ENCODE measurements at places on chromosomes 12 and 14.

- no peak overlapping the region for H3K27ac ChIP-seq
- peaks cover 8% of the 10 kb centered on the region for H3K4me1 ChIP-seq
- no peaks in the 10 kb centered on the region for H3K27me3 ChIP-seq
- H3K4me3 ChIP-seq = no peak overlapping the region
Measured at GRCh38 chr14:94051779-94052178, 25.6 kb downstream of the OTUB2 start.

- no peak overlapping the region for H3K27ac ChIP-seq
- no peak overlapping the region for H3K4me3 ChIP-seq
- DNase-seq = no peak
- no peaks in the 10 kb centered on the region for H3K4me1 ChIP-seq
Measured at GRCh38 chr14:36647417-36647823, 14.2 kb upstream of the PAX9 start.

- H3K4me3 ChIP-seq = no peak overlapping the region
- H3K36me3 ChIP-seq = no peaks in the 10 kb centered on the region
- H3K27me3 ChIP-seq = no peaks in the 10 kb centered on the region
- no peak overlapping the region for H3K27ac ChIP-seq
Measured at GRCh38 chr14:61644834-61645233, 50.5 kb upstream of the HIF1A start.

DNA sequence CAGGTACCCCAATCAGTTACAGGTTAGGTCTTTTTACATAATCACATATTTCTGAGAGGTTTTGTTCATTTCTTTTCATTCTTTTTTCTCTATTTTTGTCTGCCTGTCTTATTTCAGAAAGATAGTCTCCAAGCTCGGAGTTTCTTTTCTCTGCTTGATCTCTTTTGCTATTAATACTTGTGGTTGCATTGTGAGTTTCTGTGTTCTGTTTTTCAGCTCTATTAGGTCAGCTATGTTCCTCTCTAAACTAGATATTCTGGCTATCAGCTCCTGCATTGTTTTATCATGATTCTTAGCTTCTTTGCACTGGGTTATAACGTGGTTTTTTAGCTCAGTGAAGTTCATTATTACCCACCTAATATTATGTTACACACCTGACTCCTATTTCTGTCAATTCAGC lies 914.1 kb downstream of the TRHDE start:
- DNase-seq = no peak
- no peaks in the 10 kb centered on the region for H3K36me3 ChIP-seq
- H3K4me3 ChIP-seq = no peak overlapping the region
- H3K27me3 ChIP-seq = no peaks in the 10 kb centered on the region
- H3K27ac ChIP-seq = no peak overlapping the region
- no peaks in the 10 kb centered on the region for H3K4me1 ChIP-seq

- H3K27me3 ChIP-seq = no peaks in the 10 kb centered on the region
- no peaks in the 10 kb centered on the region for H3K4me1 ChIP-seq
- no peaks in the 10 kb centered on the region for H3K36me3 ChIP-seq
- no peak overlapping the region for H3K4me3 ChIP-seq
Measured at GRCh38 chr12:85834378-85834777, 1.8 kb downstream of the RASSF9 start.

DNA sequence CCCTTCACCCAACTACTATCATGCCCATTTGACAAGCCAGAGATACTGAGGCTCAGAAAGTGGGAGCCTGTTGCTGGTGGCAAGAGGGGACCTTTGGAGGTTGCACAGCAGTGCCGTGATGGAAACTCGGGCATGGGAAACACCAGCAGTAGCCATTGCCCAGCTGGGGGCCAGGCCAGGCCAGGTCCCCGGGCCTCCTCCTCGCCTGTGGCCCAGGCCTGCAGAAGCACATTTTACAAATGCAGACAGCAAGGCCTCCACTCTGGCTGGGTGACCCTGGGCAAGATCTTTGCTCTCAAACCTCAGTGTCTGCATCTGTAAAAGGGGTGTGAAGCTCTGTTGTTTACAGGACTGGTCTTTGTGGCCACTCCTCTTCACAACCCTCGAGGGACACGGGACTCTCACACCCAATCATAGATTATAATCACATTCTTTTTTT lies 4.5 kb upstream of the SH2B3 start:
- H3K27ac ChIP-seq = no peak overlapping the region
- peaks cover 22% of the 10 kb centered on the region for H3K4me1 ChIP-seq
- H3K36me3 ChIP-seq = no peaks in the 10 kb centered on the region
- H3K27me3 ChIP-seq = no peaks in the 10 kb centered on the region

DNA sequence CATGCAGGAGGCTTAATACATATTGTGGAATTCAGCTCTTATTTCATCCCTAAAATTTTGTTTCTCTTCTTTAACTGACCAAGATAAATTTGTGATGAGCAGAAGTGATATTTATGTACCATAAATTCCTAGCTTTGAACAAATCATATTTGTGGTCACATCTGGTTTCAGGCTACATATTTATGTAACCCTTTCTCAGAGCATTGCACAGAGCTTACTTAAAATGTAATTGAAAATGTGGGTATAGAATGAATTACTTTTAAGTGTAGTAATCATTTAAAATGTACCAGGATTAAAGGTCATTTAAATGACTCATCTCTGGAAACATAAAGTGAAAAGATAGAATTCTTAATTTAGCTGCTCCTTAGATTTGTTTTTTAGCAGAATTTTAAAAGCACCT lies 129.9 kb upstream of the FRMD6 start:
- H3K4me1 ChIP-seq = no peaks in the 10 kb centered on the region
- H3K4me3 ChIP-seq = no peak overlapping the region
- no peak overlapping the region for H3K27ac ChIP-seq
- no peak for DNase-seq
- H3K27me3 ChIP-seq = no peaks in the 10 kb centered on the region

GRCh38 chr12:24728366-24728765 lies 220.5 kb downstream of the BCAT1 start:
- no peaks in the 10 kb centered on the region for H3K27me3 ChIP-seq
- no peaks in the 10 kb centered on the region for H3K36me3 ChIP-seq
- no peaks in the 10 kb centered on the region for H3K4me1 ChIP-seq
- H3K4me3 ChIP-seq = no peak overlapping the region

DNA sequence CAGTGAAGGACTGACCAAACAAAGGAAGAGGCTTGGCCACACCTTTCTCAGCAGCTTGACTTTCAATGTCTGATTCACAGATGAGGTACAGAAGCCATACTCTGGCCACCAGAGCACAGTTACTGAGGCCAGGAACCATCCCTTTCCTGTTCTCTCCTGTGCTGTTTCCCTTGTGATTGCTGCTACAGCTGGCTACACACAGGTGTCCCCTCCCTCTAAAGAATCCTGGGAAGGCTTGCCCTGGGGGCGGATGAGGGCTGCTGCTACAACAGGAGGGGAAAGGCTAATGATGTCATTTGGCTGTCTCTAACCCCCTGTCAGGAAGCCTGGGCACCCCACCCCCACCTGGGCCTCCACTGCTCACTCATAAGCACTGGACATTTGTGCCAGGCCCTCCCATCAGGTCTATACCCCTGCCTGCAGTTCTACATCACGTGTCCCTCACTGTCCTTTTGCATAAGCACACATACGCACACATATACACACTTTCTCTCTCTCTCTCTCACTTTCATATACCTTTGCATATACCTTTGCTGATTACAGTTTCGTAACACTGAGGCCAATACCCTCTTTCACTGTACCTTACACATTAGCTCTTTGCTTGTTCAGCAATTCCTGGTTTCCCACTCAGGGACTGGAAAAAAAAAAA lies 41.4 kb downstream of the PRPF40B start:
- peaks cover 88% of the 10 kb centered on the region for H3K4me1 ChIP-seq
- H3K27me3 ChIP-seq = no peaks in the 10 kb centered on the region
- no peaks in the 10 kb centered on the region for H3K36me3 ChIP-seq
- H3K4me3 ChIP-seq = no peak overlapping the region
- peak overlapping the region; percentile 1 for H3K27ac ChIP-seq

GRCh38 chr12:1502379-1502720 lies 92.0 kb downstream of the FBXL14 start:
- no peak for DNase-seq
- H3K4me3 ChIP-seq = no peak overlapping the region
- H3K36me3 ChIP-seq = no peaks in the 10 kb centered on the region
- H3K27ac ChIP-seq = no peak overlapping the region

- peaks cover 9% of the 10 kb centered on the region for H3K4me1 ChIP-seq
- DNase-seq = no peak
- peak overlapping the region; percentile 84 for H3K27ac ChIP-seq
- no peaks in the 10 kb centered on the region for H3K36me3 ChIP-seq
- H3K4me3 ChIP-seq = peak overlapping the region; percentile 82
- H3K27me3 ChIP-seq = no peaks in the 10 kb centered on the region
Measured at GRCh38 chr12:120495186-120495730, 655 bp upstream of the DYNLL1 start.

- H3K27ac ChIP-seq = no peak overlapping the region
- H3K4me1 ChIP-seq = no peaks in the 10 kb centered on the region
- H3K4me3 ChIP-seq = no peak overlapping the region
- H3K27me3 ChIP-seq = no peaks in the 10 kb centered on the region
- no peak for DNase-seq
Measured at GRCh38 chr14:68147303-68147702, 327.7 kb downstream of the RAD51B start.

GRCh38 chr14:105419195-105420091 lies at the start of gene MTA1:
Gene MTA1, plus strand, starts transcription at chr14:105419827. Its CDS starts 209 bp downstream, at chr14:105420036.
- peaks cover 23% of the 10 kb centered on the region for H3K4me1 ChIP-seq
- peak within 1 kb of the TSS; percentile 71 for H3K27ac ChIP-seq
- peak; percentile 45 for DNase-seq
- peak within 1 kb of the TSS; percentile 65 for H3K4me3 ChIP-seq
- H3K27me3 ChIP-seq = no peaks in the 10 kb centered on the region

DNA sequence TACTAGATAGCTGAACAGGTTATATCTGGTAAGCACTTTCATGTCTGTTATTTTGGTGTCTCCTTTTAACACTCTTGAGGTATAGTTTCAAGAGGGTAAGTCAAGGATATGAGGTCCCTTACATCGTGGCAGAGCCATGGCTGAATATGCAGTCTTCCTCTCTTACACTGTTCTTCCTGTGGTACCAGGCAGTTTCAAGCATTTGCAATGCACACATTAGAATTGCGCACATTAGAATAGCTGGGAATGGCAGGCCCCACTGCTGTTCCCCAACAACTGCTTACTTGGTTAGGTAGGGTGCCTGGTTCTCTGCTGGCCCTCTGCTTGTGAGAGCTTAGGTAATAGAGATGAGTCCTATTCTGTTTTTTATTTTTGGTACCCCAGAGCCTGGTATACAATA lies 41.2 kb downstream of the TMTC2 start:
- H3K27ac ChIP-seq = no peak overlapping the region
- no peaks in the 10 kb centered on the region for H3K4me1 ChIP-seq
- no peak overlapping the region for H3K4me3 ChIP-seq
- no peaks in the 10 kb centered on the region for H3K27me3 ChIP-seq

- H3K27ac ChIP-seq = no peak overlapping the region
- H3K4me3 ChIP-seq = no peak overlapping the region
- no peaks in the 10 kb centered on the region for H3K36me3 ChIP-seq
- H3K27me3 ChIP-seq = no peaks in the 10 kb centered on the region
- no peak for DNase-seq
Measured at GRCh38 chr14:20935303-20935984, 19.8 kb upstream of the RNASE2 start.

DNA sequence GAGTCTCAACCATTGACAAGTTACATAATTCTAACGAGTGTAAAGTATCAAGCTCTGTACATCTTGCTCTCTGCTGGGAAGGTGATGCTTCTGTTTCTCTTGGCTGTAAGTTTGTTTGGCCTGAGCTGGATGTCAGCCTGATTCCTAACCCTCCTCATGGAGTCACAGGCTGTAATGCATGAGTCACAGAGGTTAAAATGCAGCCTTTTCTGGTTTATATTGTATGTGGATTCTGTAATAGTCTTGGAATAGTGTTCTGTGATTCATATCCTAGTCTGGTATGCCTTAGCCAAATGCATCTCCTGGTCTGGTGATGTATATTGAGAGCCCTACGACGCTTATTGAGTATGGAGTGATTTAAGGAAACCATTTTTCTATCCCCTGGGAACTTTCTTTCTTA lies 104.5 kb upstream of the FRMD6 start:
- H3K27me3 ChIP-seq = no peaks in the 10 kb centered on the region
- DNase-seq = no peak
- H3K4me1 ChIP-seq = no peaks in the 10 kb centered on the region

DNA sequence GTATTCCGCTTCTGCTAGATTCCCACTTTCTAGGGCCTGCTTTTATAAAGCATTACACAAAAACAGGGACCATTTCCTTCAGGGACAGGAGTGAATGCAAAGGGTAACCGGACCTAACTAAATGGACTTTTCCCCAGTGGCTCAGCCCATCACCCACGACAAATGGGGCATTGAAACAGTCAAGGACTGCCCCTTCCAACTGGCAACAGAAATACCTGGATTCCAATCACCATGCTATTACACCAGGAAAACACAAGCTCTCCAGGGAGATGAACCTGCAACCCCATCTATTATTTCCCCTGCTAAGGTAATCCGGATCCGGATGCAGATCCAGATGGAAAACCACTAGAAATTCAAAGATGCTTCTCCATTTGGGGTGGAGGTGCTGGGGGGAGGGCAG lies 1.0 kb downstream of the MPHOSPH9 start:
- peaks cover 39% of the 10 kb centered on the region for H3K4me1 ChIP-seq
- H3K27me3 ChIP-seq = no peaks in the 10 kb centered on the region
- peak overlapping the region; percentile 86 for H3K27ac ChIP-seq
- DNase-seq = no peak

GRCh38 chr14:74506411-74506851 lies 12.9 kb downstream of the ISCA2 start:
- no peaks in the 10 kb centered on the region for H3K27me3 ChIP-seq
- no peaks in the 10 kb centered on the region for H3K4me1 ChIP-seq
- no peak overlapping the region for H3K27ac ChIP-seq
- H3K4me3 ChIP-seq = no peak overlapping the region

DNA sequence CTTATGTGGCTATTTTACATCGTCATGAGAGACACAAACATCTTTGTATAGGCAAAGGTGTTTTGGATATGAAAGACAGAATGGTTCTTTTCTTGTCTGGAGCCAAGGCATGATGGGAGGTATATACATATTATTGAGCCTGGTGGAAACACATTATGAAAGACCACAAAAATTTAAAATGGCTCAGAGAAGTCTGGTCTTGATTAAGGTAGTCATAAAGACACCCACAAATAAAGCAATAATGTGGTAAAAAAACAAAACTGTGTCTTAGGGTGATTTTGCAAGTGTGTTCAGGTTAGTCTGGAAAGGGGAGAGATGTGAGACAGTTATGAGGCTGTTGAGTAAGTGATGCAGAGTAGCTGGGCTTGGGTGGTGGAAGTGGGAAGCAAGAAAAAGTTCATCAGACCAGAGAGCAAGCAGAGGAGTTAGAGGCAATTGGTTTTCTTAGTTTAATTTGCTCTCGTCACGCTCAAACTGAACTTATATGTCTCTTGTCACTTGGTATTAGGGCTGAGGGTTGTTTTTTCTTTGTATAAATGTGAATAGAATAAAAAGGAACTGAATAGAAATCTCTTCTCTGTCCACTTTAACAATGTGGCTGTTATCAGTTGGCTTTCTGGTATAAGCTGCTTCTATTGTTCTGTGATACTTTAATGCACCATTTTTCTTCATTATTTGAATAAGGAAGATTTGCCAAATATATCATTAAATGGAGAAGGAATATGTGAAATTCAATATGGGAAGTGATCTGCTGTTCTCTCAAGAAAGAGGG lies 115.0 kb downstream of the AKAP6 start:
- H3K4me1 ChIP-seq = no peaks in the 10 kb centered on the region
- no peak overlapping the region for H3K27ac ChIP-seq
- H3K27me3 ChIP-seq = no peaks in the 10 kb centered on the region
- no peak for DNase-seq
- no peak overlapping the region for H3K4me3 ChIP-seq

GRCh38 chr12:44314007-44314500 lies 478.2 kb downstream of the TMEM117 start:
- no peaks in the 10 kb centered on the region for H3K36me3 ChIP-seq
- no peak for DNase-seq
- no peaks in the 10 kb centered on the region for H3K27me3 ChIP-seq
- H3K4me1 ChIP-seq = no peaks in the 10 kb centered on the region
- no peak overlapping the region for H3K27ac ChIP-seq
- no peak overlapping the region for H3K4me3 ChIP-seq
